ENCODE measurements at places on chromosomes 2 and 18. TPM values are rescaled to one million over a fixed set of nuclear protein-coding genes. Genes with fewer than 3 reads are reported as not detected.

DSG1 gene
- not detected for total RNA-seq

REG3A gene
- not detected for total RNA-seq

DNA sequence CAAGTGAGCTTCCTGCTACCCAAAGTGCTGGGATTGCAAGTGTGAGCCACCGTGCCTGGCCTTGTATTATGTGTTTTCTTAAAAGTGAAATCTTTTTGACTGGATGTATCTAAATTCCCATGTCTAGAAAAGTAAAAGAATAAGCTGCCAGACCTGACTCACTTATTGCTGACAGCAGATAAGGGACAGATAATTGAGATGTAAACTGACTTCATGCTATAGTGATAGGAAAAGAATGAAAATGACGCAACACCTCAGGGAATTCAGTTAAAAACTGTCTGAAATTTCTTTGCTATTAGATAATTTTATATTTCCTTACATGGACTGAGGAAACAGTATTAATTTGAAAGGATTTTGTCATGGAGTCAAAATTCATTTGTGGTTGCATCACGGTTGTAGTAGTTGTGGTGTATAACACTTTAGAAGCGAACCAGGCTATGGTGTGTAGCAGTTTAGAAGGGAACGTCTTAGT, 19.4 kb downstream of the TTC27 start:
- no peak for DNase-seq

- DNase-seq = no peak
These were observed 193.3 kb upstream of the KLHL14 start for GRCh38 chr18:32966141-32966540.

Data from neural progenitor cell (in vitro differentiated cells).